ENCODE measurements at places on chromosomes 1 and 21.

DNA sequence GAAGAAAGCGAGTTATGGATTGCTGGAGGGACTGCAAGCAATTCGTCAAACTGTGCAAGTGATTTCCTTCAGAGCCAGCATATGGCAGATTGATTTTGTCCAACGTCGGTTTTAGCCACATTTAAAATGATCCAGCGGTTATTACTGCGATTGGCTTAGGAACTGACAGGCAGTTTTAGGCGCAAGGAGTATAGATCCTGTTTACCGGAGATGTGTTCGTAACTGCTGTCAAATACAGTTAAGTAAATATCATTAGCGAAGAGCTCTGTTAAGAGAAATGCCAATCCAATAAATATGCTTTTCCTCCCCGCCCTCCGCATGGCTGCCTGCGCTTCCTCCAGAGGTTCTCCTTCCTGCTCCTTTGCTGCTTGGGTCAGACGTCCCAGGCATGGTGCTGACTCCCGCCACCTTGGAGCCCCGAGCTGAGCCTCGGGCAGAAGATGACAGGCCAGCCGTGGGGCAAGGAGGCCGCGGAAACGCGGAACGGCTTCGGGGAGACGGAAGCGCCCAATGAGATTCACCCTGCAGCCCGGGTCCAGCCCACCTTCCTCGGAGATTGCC is 9.4 kb upstream of the BARHL2 start:
- no peak for DNase-seq

DNA sequence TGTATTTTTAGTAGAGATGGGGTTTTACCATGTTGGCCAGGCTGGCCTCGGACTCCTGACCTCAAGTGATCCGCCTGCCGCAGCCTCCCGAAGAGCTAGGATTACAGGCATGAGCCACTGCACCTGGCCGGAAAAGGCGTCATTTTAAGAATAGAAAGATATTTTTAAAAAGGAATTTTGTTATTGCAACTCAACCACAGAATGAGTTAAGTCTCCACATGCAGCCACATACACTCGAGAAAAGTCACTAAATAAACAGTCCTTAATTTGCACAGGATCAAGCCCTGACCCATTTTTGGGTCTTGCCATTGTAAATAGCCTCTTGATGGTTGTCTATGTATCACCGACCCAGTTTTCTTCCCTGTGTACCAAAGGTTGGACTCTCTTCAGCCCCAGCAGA is 85.5 kb downstream of the FBXO2 start:
- DNase-seq, result no peak

GRCh38 chr1:159982280-159982679 is 28.2 kb upstream of the SLAMF9 start:
- DNase-seq, result no peak

GRCh38 chr1:33823401-33823800 is 40.5 kb upstream of the HMGB4 start:
- no peak for DNase-seq

DNA sequence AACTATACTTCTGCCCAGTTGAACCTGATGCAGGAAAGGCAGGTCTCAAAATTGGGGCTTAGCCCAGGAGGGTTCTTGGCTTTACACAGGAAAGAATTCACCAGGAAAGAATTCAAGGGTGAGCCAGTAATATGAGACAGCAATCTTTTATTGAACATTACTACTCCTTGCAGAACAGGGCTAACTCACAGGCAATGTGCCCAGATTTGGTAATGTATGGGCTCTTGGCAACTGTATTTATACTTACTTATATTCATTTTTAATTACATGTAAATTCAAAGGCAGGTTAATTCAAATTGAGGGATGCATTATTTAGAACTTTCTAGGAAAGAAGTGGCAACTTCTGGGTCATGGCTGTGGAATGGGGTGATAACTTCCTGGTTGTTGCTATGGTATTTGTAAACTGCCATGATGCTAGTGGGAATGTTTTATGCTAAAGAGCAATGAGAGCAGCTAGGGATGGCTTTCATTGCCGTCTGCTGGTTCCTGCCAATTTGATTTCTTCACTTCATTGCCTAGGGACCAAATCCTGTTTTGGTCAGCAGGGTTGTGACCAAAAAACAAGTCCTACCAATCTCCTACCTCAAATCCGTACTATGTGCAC is 107.5 kb downstream of the CHRM3 start:
- no peak for DNase-seq

GRCh38 chr1:33168556-33169289 is 13.1 kb downstream of the TRIM62 start:
- DNase-seq, result no peak

DNA sequence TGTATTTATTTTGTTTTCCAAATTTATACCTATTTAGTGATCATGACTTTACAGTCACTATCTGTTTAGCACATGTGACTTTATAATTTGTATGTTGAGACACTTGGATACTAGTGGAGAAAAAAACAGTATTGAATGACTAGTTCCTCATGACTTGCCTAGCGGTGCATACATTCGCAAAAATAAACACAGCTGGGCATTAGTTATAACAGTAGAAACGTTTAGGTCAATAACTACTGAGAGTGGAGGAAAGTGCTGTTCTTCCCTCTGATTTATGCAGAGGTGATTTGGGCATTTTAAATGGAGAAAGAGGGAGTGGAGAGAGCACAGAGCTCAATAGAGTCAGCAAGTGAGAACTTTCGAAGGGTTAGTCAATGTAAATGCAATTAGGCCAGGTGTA is 1679.0 kb upstream of the B3GALT2 start:
- DNase-seq, result no peak

DNA sequence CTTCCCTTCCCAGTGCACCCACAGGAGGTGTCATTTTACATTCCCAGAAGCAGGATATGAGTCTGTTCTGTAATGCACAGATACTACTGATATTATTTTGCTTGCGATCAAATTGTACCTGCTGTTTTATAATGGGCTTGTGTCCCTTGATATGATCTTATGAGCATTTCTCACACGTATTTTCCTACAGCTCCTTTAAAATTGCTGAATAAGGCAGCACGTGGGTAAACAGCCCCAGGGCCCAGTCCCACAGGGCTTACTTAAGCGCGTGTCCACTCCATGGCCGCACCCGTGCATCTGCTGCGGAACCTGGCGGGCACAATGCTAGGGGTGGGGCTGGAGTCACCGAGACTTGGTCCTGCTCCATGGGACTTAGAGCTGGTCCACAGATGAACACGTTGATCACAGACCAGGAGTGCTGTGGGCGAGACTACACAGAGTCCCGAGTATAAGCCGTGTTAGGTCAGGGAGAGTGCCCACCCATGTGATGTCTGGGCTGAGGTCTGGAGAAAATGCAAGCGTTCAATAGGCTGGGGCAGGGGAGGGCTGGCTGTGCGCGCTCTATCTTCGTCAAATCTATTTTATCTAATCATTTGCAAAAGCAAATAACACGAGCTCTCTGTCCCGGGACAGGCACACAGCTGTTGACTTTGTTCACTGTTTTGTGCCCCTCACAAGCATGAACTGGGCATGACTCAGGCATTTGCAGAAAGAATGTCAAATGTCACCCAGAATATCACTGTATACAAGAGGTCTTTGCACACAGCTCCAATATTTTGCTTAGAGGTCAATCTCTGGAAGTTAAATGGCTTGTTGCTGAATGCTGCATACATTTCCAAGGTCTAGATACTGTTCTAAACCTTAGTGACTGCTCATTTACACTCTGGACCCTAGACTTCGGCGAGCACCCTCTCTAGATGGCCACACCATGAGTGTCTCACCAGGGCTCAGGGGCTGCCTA is 119.3 kb downstream of the CRYAA start:
- DNase-seq, result no peak

GRCh38 chr1:42680921-42681683 is 1.1 kb upstream of the YBX1 start:
- DNase-seq, result no peak

GRCh38 chr1:14321422-14321821 is 277.1 kb upstream of the KAZN start:
- no peak for DNase-seq

DNA sequence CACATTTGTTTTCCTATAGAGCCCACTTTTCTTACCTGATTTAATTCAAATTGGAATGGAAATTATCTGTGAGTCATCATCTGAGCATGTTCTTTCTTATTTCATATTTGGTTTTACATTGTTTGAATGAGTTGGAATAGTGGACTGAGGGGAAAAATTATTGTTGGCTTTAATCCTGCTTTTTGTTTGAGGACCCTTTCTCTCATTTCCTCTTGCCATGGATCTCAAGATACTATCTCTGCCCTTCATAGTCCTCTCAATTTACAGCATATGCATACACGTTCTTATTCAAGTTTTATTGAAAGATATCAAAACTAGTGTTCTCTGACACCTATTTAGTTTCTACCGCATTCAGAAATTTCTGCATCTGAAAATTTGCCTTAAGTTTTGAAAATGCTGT is 5.1 kb downstream of the KCNK2 start:
- no peak for DNase-seq

- DNase-seq, result no peak
Measured at GRCh38 chr21:45393833-45394638, 10.9 kb upstream of the COL18A1 start.

GRCh38 chr1:80656014-80656636 is 1144.6 kb upstream of the ADGRL2 start:
- no peak for DNase-seq

DNA sequence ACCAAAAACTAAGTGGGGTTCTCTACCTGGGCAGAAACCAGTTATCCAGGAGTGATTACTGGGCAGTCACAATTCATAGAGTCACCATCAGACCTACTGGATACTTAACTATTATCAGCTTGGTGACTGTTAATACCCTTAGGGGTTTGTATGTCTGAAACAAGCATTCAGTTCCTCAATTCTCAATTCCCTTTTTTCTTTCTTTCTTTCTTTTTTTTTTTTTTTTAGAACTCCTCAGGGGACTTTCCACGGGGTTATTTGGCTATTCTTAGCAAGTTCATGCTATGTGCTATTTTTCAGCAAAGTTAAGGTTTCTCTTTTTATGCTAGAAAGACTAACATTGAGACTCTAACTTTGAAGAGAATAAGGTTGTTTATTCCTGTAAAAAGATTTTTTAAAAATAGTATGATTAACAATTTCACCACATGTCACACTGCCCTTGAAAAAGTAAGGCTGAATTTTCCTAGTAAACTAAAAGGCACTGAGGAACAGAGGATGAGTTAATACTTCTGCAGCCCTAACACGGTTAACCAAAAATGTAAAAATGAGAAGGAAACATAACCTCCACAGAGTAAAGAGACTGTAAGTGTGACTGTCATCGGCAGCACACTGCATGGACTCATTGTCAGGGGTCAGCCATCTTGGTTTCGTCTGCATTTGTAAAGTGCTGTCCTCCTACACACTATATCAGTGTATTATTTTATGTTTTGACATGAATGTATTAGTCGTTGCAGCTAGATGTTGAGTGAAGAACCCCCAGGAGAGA is 310.2 kb downstream of the NTNG1 start:
- DNase-seq, result no peak

- no peak for DNase-seq
Measured at GRCh38 chr1:32494196-32494595, 29.3 kb downstream of the ZBTB8B start.
